Panc1 (cell line): ENCODE measurements at places on chromosomes 7 and 10.

DNA sequence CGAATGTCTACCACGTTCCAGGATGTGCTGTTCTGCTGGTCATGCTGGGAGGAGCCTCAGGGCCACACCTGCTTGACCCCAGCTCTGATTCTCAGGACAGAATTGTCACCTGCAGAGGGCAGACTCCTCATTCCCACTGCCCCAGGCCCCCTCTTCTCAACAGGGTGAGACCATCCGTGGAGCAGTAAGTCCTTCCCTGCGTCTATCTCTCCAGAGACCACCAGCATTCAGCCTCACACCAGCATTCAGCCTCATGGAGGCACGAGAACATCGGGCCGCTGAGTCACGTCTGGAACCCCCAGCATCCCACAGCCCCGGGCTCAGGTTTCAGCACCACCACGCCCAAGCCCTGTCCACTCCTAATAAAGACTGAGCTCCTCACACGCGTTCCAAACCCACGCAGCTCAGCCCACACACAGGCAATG is 273.4 kb downstream of the DIP2C start:
- no peak for DNase-seq

DNA sequence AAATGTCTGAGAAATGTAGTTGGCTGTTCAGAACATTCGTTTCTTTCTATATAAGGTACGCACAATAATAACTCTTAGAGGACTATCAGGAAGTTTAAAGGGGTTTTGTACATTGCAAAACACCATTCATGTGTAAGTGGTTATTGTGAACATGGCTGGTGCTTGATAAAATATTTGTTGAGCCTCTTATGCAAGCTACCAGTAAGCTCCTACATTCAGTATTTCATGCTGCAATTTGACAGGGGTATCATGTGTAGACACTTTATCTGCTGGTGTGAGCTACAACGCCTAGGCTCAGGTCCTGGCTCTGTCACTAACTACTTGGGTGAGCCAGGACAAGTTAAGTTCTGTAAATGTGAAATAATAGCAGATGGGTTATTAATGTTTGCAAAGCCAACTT is 75.5 kb downstream of the MAP3K8 start:
- DNase-seq: no peak

GRCh38 chr10:94760586-94761178 is 1.8 kb upstream of the CYP2C19 start:
- no peak for DNase-seq

- peak; percentile 91 for DNase-seq
Observed at GRCh38 chr10:69446650-69447151, 4.6 kb upstream of the TSPAN15 start.
